RWPE1 (cell line): ENCODE measurements at places on chromosomes 7 and 10.

DNA sequence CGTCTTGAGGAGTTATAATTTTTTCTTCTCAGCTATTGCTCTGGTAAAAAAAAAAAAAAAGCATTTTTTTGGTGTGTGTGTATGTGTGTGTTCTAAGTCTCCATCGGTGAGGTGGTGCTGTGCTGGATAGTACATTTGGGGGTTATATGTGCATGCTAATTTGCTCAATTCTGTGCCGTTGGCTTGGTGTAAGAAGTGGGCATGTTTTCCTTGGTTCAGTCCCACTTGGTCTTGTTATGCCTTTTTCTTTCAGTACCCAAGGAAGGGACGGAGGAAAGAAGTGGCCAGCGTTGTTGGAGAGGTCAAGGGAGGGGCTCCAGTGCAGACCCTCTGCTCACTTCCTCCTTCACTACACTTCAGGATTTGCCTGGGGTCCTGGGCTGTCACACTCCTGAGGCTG lies 20.4 kb downstream of the LRMDA start:
- no peak for DNase-seq

DNA sequence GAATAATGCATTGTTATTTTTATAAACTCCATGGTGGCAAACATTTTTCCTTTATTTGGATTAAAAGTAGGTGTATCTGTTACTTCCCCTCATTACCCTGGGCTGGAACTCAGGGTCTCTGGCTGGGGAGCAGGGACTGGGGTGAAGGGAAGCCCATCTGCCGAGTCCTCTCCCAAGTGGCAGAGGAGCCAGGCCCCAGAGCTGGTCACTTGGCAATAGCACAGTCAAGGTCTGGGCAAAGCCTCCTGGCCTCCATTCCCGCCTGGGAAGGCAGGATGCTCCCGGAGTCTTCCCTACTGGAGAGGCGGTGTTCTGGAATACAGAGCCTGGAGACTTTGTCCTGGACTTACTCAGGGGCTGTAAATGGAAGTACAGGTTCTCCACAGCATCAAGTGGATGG lies 76.2 kb downstream of the CDH23 start:
- DNase-seq, result no peak

GRCh38 chr10:101080933-101081931 lies 19.4 kb downstream of the KAZALD1 start:
- DNase-seq, result peak; percentile 58

GRCh38 chr10:31073211-31073610 lies 41.5 kb upstream of the ZNF438 start:
- no peak for DNase-seq

DNA sequence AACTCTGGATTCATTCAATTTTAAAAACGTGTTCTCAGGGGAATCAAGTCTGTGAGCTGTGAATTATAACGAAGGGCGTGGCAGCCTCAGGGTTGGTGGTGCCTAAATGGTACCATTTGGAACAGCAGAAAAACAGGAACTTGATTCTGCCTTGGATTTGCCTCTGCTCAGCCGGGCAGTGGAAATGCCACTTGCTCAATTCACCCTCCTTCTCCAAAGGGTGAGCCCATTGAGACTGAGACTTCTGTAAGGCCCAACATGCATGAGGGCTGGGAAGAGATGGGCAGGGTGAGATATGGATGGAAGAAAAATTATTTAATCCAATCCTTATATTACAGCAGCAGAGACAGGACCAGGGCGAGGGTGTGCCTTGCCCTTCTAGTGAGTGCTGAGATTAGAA lies 107.1 kb upstream of the HABP2 start:
- no peak for DNase-seq

- DNase-seq, result no peak
Observed at GRCh38 chr7:127907110-127908040, 123.9 kb downstream of the LRRC4 start.

GRCh38 chr10:3853547-3854303 lies 68.7 kb upstream of the KLF6 start:
- no peak for DNase-seq

DNA sequence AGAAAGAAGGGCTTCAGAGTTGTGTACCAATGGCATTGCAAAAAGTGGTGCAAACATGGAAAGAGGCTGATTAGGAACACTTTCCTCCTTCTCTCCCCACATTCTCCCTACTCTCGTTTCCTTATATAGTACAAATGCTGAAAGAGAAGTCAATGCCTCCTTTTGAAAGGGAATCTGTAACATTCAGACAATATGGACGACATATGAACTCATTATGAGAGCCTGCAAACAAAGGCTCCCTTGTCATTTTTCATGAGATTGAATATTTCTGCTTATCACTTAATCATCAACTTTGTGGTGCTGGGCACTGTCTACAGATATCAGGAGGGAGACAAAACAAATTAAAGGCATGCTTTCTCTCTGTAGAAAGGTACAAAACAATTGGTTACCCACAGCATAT lies 437.1 kb upstream of the PHF14 start:
- no peak for DNase-seq

DNA sequence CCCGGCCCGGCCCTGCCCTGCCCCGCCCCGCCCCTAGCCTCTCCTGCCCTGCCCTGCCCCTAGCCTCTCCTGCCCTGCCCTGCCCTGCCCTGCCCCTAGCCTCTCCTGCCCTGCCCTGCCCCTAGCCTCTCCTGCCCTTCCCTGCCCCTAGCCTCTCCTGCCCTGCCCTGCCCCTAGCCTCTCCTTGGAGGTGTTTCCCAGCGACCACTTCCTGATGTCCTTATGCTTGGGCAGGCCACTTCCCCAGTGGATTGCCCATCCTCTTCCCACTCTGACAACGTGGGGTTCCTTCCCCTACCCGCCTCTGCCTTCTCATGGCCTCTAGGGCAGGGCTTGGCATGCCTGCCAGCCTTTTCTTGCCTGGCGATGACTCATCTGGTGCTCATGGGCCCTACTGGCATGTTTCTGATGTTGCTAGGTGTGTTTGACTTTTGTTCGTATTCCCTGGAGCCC lies 21.2 kb downstream of the PRXL2A start:
- DNase-seq, result peak; percentile 99

DNA sequence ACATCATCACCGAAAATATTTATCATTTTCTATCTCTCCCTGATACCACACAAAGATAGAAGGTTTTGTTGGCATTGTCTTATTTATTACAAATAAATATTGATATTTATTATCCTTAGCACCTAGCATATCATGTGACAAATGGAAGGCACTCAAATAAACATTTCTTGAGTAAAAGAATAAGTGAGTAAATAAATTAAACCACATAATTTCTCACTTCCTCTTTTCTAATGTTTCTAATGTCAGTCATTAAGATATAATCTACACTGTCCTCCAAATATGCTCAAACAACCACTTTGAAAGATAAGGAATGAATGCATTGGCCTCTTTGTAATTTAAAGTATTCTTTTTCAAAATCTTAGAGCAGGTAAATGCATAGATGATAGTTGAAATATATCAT lies 1027.8 kb upstream of the LRRTM3 start:
- no peak for DNase-seq

DNA sequence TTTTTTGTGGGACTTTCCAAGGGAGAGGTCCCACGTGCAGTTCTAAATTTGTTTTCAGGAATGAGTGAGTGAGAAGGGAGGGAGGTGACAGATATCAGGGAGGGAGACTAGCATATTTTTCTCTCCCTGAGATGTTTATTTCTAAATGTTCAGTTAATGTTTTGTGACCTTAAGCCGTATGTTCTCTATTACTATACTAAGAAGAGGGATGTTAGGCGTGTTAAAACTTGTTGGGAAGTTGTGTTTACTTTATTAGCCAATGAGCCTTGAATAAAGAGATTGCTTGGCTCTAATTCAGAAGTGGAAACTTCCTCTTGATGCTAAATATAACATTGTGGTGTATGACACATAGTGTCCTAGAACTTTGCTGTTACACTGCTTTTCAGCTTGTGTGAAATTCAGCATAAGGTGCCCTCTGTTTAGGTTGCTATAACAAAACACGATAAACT lies 37.3 kb downstream of the DNAH11 start:
- DNase-seq, result peak; percentile 75

GRCh38 chr10:23151071-23151470 lies 41.0 kb upstream of the PTF1A start:
- DNase-seq, result no peak

DNA sequence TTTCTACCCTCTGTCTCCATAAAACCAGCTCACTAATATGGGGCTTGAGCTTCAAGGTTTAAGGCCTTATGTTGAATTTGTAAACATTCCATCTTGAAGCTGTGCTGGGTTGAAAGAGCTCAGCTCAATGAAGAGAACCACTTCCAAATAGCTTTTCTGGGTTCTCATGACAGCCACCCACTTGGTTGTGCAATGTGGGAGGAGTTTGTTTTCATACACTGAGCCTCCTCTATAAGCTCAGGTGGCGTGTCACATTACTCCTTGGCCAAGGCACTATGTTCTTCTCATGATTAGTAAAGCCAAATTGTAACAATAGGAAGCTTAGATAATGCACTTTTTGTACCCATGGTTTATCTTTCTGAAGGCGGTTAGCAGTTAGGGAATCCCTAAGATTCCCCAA lies 265.6 kb downstream of the PTEN start:
- no peak for DNase-seq

DNA sequence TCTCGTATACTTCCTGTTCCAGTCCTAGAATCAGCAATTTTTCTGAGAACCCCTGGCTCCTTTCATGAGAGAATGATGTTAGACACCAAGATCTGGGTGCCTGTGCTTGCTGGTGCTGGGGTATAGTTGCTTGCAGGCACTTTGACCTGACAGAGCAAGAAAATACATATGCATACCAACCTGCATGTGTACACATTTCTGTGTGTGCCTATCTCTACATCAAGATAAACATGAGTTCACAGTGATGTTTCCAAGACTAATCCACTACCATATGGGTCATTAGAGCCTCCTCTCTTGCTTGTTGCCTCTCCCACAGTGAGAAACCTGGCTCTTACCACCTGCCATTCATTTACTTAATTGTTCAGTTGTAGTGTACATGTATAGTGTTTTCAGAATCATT lies 229.1 kb upstream of the IGFBP3 start:
- DNase-seq, result no peak

DNA sequence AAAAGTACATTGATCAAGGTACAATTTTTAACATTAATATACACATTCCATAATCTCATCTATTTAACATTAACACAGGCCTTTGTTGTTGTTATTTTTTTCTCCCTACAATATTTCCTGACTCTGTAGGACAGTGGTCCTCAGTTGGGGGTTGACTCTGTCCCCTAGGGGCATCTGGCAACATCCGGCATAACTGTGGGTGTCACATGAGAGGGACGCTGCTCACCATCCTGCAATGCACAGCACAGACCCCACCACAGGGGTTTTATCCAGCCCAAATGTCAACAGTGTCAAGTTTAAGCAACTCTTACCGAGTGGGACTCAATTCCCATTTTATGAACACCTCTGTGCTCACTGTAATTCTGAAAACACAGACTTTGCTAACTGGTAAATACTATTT lies 8.8 kb downstream of the IDI1 start:
- no peak for DNase-seq

DNA sequence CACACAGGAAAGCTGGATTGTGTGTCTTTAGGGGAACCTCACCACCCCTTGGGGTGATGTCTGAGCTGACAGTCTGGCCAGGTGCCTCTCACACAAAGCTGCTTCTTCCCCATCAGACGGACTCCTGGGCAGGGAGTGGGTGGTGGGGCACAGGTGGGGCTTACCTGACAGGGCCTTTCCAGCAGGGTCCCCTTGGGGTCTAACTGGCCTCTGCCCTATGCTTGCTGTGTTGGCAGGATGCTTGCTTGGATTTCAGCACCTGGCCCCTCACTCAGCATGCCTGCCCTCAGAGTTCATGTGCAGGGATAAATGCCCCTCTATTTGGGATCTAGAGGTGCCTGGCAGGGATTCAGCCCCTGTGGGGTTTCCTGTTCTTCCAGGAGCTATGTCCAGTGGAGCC lies 496.9 kb upstream of the ZMIZ1 start:
- no peak for DNase-seq

DNA sequence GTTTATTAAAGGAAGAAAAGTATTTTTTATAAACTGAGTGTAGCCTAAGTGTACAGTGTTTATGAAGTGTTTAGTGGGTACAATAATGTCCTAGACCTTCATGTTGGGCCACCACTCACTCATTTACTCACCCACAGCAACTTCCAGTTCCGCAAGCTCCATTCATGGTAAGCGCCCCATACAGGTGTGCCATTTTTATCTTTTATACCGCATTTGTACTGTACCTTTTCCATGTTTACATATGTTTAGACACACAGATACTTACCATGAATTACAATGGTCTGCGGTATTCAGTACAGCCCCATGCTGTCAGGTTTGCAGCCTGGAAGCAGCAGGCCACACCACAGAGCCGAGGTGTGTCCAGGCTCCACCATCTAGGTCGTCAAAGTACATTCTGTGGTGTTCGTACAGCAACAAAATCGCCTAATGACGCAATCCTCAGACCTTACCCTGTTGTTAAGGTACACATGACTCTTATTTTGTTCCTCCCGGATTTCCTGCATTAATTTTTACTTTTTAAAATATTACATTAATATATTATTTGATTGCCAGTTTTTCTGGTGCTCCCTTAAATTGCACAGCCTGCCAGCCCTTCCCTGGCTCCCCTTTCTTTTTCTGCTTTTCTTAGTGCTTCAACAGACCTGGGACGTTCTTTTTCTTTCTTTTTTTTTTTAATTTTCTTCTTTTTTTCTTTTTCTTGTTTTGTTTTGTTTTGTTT lies 881 bp upstream of the SSBP1 start:
- peak; percentile 8 for DNase-seq

GRCh38 chr7:106206826-106207541 lies 77.8 kb downstream of the NAMPT start:
- DNase-seq, result no peak

DNA sequence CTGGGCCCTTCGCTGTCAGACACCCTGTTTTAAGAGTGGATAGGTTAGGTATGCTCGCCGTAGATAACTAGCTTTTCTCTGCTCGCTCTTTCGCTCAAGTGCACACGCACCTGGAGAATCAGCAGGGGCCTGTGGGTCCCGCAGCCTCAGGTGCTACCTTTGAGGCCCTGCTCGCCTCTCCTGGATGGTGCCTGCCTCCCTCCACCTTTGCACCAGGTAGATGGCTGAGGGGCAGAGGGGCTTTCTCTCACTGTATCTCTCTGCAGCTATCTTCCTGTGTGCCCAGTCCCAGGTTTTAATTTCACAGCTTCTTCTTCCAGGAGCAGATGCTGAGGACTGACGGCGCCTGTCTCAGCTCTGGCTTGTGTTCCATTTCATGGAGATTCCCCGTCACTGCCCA lies 227.9 kb downstream of the TCF7L2 start:
- DNase-seq, result no peak
